ENCODE measurements at places on chromosomes 12 and 14.
A peak's percentile ranks its signal among the peaks of the same experiment; 100 is the strongest.

DNA sequence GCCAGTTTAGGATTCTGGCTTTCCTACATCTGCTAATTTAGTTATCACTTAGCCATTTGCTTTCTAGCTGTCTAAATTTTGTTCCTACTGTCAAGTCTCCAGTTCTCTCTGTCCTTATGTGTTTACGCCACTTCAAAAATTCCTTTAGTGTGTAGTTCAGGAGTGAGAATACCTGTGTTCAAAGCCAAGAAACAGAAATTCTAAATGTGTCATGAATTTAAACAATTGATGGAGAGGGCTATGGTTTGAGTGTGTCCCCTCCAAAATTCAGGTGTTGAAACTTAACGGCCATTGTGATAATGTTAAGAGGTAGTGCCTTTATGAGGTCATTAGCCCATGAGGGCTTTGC, 11.4 kb upstream of the CATSPERB start:
- DNase-seq, result no peak

GRCh38 chr14:51304438-51304837, 64.4 kb downstream of the TMX1 start:
- no peak for DNase-seq

DNA sequence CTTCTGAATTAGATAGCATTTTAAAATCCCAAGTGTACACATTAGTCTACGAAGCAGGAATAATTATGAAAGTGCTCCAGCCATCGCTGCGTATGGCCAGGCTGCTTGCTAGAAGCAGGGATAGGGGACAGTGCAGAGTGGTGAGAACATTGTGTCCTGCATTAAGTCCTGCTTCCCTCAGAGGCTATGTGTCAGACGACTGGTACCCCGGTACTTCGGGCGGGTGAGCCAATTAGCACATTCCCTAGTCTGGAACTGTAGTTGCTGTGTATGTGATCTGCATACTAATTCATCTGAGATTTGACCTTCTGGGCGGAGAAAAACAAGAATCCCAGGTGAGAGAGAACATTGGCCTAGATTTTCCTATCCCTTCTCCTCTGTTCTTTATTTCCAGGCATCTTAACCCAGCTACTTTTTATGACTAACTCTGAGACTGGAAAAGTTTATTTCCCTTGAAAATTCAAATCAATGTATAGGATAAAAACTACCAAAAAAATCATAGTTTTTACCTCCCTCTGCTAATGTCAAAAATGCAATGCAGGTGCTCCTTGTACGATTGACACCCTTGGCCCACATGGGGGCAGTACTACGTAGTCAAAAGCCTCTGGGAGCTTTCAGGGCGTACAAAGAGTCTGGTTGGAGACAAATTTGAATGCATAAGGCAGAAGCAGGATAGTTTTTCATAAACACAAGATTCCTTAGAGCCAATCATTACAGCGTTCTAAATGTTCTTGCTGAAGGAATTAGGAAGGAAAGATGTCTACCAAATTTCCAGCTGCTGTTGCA, 764.3 kb downstream of the NOVA1 start:
- DNase-seq, result peak; percentile 64

DNA sequence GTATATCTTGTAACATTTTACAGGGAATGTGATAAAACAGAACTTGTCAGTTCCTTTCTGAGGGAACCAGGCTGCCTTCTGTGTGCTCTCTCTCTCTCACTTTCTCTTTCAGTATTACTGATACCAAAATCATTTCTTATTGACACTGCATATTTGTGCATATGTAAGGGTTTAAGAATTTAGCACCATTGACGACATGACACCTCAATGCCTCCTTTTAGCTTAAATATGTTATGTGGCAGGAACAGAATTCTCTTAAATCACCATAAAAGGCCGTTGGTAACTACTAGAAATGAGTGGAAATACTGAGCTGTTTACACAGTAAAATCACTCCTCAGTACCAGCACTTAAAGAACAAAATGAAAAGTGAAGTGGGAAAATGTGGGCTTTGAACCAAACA, 457.7 kb upstream of the SYT1 start:
- DNase-seq, result peak; percentile 47

- no peak for DNase-seq
Measured at GRCh38 chr12:51055060-51055459, 6.9 kb downstream of the LETMD1 start.

- no peak for DNase-seq
Measured at GRCh38 chr14:102182190-102182589, 42.5 kb downstream of the WDR20 start.

Data from NCI-H1092 treated with DMSO at 0.1 percent for 48 hours (cell line).